A549 treated with dexamethasone at 1 μM for 4 hours (cell line): ENCODE measurements at places on chromosomes 12 and 14. TPM values are rescaled to one million over a fixed set of nuclear protein-coding genes. Genes with fewer than 3 reads are reported as not detected.

DCN gene
- total RNA-seq: not detected in 5 replicates

SERPINA3 gene
- total RNA-seq: 10.4 to 14.2 TPM (median 12.6 TPM) in 5 replicates

DAD1 gene
- 334 to 371 TPM (median 341 TPM) in 5 replicates for total RNA-seq

CABP1 gene
- 0.18 to 0.54 TPM (median 0.28 TPM) in 5 replicates for total RNA-seq

SLC25A29 gene
- 7.1 to 10.2 TPM (median 8.6 TPM) in 5 replicates for total RNA-seq

SOCS4 gene
- 8.9 to 11.6 TPM (median 9.5 TPM) in 5 replicates for total RNA-seq

MYF5 gene
- total RNA-seq: not detected in 5 replicates

SLC25A47 gene
- total RNA-seq: not detected in 5 replicates

LALBA gene
- total RNA-seq: not detected in 5 replicates

OR4N5 gene
- total RNA-seq: not detected in 5 replicates

NEUROD4 gene
- 0.03 TPM in 1 of 5 replicates, not detected in the others for total RNA-seq

MMP17 gene
- total RNA-seq: 6.5 to 12.1 TPM (median 11.2 TPM) in 5 replicates

SRRM4 gene
- total RNA-seq: not detected in 5 replicates

CMKLR1 gene
- 0.02 to 0.11 TPM (median 0.05 TPM) in 3 of 5 replicates, not detected in the others for total RNA-seq

TBX3 gene
- 36.1 to 61.5 TPM (median 55.5 TPM) in 5 replicates for total RNA-seq

DHRS2 gene
- total RNA-seq: 5.5 to 8.7 TPM (median 6.3 TPM) in 5 replicates

ALX1 gene
- total RNA-seq: 3.9 to 5.6 TPM (median 4.4 TPM) in 5 replicates

INSM2 gene
- 0.02 to 0.05 TPM (median 0.04 TPM) in 5 replicates for total RNA-seq

EP400 gene
- 17.7 to 28.7 TPM (median 27.4 TPM) in 5 replicates for total RNA-seq
